Smooth muscle cell of the umbilical artery (primary cell): ENCODE measurements at places on chromosomes 6 and 20. TPM values are rescaled to one million over a fixed set of nuclear protein-coding genes. Genes with fewer than 3 reads are reported as not detected.

The ACTL10 gene
- 2.7 and 3.0 TPM in 2 replicates for total RNA-seq

The SAMD5 gene
- 0.88 and 3.3 TPM in 2 replicates for total RNA-seq

The WFDC8 gene
- total RNA-seq = not detected in 2 replicates

The RBPJL gene
- not detected in 2 replicates for total RNA-seq

The ZBP1 gene
- total RNA-seq = not detected in 2 replicates

The ADTRP gene
- 0.59 and 4.9 TPM in 2 replicates for total RNA-seq

The NOX3 gene
- total RNA-seq = not detected in 2 replicates

The BMP7 gene
- total RNA-seq = not detected in 2 replicates

The ENPP5 gene
- under 0.01 TPM in 1 of 2 replicates, not detected in the other for total RNA-seq
